Suppressor macrophage treated with lipopolysaccharide for 4 hours (primary cell): ENCODE measurements at places on chromosomes 3 and 15.

GRCh38 chr3:16090706-16091105, 83.8 kb upstream of the GALNT15 start:
- DNase-seq = no peak

GRCh38 chr3:161371441-161372320, at the start of gene SPTSSB:
SPTSSB (minus strand) TSS chr3:161371517; CDS start chr3:161346323, 25,194 bp downstream.
- DNase-seq = peak; percentile 28

DNA sequence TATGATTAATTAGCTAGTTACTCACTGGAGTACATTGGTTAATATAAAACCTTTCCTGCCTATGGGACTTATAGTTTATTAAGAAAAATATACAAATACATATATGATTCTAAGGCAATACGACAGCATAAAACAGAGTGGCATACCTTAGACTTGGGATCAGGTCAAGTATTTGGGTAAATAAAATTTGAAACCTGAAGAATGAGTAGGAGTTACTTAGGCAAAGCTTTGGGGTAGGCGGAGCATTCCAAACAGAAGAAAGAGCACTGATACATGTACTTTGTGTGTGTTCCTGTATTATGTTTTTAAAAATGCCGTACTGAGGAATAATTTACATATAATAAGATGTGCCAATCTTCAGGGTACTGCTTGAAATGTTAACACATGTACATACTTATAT, 15.1 kb downstream of the ZPLD1 start:
- DNase-seq = no peak

GRCh38 chr3:183324083-183324482, 71.0 kb downstream of the B3GNT5 start:
- DNase-seq = no peak

- DNase-seq = no peak
Measured at GRCh38 chr3:46876313-46877300, 914 bp upstream of the PTH1R start.

- DNase-seq = no peak
Measured at GRCh38 chr15:47383102-47383501, 334.2 kb upstream of the SEMA6D start.

- DNase-seq = peak; percentile 61
Measured at GRCh38 chr15:79990280-79990996, 19.4 kb upstream of the BCL2A1 start.

GRCh38 chr3:46971742-46972141, 4.8 kb downstream of the CCDC12 start:
- DNase-seq = no peak

- no peak for DNase-seq
Measured at GRCh38 chr15:98536976-98537375, 111.4 kb upstream of the IGF1R start.

GRCh38 chr3:141049681-141050080, 1.5 kb upstream of the SPSB4 start:
- DNase-seq = peak; percentile 28

DNA sequence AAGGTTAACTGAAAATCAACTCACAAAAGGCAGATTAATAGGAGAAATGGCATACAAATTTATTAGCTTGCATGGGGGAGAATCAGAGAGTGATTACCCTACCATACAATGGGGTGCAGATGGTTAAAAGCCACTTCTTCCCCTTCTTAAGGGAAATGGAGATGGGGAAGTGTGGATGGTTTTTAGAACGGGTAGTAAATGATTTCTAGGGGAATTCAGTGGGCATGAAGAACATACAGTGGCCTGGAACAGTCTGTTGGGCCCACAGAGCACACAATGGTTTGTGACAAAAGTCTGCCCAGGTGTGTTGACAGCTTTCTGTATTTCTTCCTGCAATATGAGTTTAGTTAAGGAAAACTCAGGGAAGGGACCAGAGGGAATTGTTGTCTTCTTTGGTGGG, 61.0 kb downstream of the C3orf80 start:
- no peak for DNase-seq

DNA sequence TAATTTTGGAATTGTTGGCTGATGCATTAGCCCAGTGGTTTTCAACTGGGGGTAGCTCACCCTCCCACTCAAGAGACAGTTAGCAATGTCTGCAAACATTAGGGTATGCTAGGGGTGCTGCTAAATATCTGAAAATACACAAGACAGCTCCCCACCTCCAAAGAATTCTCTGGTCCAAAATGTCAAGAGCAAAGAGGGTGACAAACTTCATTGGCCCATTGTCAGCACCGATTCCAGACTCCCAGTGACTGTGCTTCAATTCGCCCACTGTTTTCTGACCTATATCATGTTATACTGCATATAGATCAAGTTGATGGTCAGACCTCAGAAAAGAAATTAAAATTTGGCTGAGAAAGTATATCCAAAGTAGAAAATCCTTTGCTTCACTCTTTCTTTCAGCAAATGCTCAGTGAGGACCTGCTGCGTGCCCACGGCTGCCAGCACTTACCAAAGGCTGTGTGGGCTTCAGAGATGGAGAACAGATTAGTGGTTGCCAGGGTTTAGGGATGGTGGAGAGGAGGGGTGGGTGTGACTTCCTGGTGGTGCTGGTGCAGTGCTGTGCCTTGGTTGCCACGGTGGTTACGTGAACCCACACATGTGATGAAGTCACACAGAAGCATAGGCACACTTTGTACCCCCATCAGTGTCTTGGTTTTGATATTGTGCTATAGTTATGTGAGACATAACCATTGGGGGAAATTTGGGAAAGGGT, 204.0 kb downstream of the PLCL2 start:
- no peak for DNase-seq

DNA sequence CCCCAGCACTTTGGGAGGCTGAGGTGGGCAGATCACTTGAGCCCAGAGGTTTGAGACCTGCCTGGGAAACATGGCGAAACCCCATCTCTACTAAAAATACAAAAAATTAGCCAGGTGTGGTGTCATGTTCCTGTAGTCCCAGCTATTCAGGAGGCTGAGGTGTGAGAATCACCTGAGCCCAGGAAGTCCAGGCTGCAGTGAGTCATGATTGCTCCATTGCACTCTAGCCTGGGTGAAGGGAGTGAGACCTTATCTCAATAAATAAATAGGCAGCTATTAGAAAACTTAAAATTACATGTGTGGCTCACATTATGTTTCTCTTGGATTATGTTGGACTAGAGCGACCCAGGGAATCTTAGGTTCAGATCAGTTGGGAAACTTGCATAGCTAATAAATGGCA, 69.7 kb downstream of the RPLP1 start:
- no peak for DNase-seq

- no peak for DNase-seq
Measured at GRCh38 chr3:197168063-197168462, 130.3 kb downstream of the DLG1 start.

DNA sequence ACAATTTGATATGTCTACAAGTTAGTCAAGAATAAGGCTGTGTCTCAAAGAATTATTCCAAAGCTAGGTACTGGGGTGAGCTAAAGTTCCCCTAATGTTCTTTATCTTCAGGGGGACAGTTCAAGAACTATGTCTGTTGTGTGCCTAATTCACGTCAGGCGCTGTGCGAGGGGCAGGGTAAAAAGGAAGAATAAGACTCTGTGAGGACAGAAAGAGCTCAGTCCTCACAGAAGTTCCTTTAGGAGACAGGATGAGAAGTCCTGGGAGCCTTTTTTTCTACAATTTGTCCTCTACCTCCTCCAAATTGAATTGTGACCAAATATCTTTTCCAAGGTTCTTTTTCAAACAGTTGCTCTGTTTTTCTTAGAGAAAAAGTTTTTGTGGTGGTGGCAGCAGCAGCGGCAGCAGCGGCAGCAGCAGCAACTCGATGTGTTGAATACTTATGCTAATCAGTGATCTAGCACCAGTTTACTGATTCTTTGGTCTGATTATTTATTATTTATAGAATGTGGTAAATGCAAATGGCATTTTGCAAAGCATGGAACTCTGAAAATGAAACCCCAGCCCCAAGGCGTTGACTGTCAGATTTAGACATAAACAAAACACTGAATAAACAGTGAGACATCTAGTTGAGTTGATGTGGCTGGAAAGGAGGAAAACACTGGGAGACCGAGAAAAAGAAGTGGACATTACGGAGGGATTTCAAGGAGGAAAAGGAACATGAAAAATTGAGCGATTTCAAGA, 88.6 kb downstream of the GTPBP8 start:
- DNase-seq = no peak

DNA sequence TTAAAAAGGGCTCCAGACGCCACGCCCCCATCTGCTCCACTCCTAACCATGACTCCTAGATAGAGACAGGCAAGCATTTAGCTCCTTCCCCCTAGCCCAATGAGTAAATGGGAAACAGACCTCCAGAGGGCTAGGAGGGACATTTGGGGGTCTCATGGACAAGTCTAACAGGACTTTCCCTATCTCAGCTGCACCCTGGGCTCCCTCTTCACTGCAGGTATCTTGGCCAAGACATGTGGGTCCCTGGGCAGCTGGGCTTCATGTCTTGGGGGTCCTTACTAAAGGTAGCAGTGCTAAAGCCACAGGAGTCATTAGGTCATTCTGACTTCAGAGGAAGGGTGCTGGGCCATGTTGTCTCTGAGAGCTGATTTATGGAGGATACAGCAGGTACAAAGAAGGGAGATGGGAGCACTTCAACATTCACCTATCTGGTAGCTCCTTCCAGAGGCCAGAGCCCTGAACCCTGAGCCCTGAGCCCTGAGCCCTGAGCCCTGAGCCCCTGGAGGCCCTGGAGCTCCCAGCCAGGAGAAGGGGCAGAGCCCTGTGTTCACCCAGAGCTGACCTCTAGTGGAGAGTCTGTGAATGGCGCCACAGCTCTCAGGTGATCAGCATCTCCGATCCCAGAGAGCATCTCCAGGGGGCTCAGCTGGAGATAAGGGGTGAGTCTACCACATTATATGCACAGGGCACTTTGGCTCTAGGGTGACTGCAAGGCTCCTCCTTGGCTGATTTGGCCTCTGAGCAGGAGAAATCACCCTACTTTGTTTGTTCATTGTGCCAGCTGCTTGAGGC, 40.1 kb upstream of the EPHB1 start:
- peak; percentile 46 for DNase-seq

GRCh38 chr3:14725013-14725412, 50.1 kb downstream of the C3orf20 start:
- no peak for DNase-seq

GRCh38 chr3:141356046-141356445, 12.3 kb upstream of the ZBTB38 start:
- DNase-seq = no peak

GRCh38 chr3:50509715-50510114, 6.3 kb upstream of the CACNA2D2 start:
- DNase-seq = no peak
